ENCODE measurements at places on chromosomes 7 and 10. TPM values are rescaled to one million over a fixed set of nuclear protein-coding genes. Genes with fewer than 3 reads are reported as not detected.

C10orf67 gene
- total RNA-seq: 0.16 TPM

NSUN5 gene
- 69.8 TPM for total RNA-seq

LIPM gene
- total RNA-seq: not detected

PSD gene
- 11.9 TPM for total RNA-seq

AKR1C1 gene
- total RNA-seq: 3.4 TPM

PDE1C gene
- total RNA-seq: not detected

PNLIP gene
- not detected for total RNA-seq

DOCK1 gene
- not detected for total RNA-seq

PTPRZ1 gene
- not detected for total RNA-seq

GALNT17 gene
- total RNA-seq: not detected

GNAI1 gene
- total RNA-seq: 1.5 TPM

KLF14 gene
- not detected for total RNA-seq

PDGFA gene
- 0.30 TPM for total RNA-seq

UBE2H gene
- total RNA-seq: 46.7 TPM

CNNM1 gene
- total RNA-seq: 0.49 TPM

LIPA gene
- 38.4 TPM for total RNA-seq

TEX36 gene
- total RNA-seq: not detected

ELOVL3 gene
- not detected for total RNA-seq

MBLAC1 gene
- total RNA-seq: 7.2 TPM

POLR2J2 gene
- 39.5 TPM for total RNA-seq

ZNF92 gene
- total RNA-seq: 33.7 TPM

CNPY1 gene
- total RNA-seq: not detected

PLCE1 gene
- not detected for total RNA-seq

AOAH gene
- 30.2 TPM for total RNA-seq

TBXAS1 gene
- 2.7 TPM for total RNA-seq

SEC61A2 gene
- 15.6 TPM for total RNA-seq

NOS3 gene
- total RNA-seq: 1.7 TPM

GATA3 gene
- total RNA-seq: 23.5 TPM

ENTPD1 gene
- 1.6 TPM for total RNA-seq

MMD2 gene
- total RNA-seq: not detected

TAS2R5 gene
- 5.2 TPM for total RNA-seq

TCTN3 gene
- total RNA-seq: 24.6 TPM

RHOBTB1 gene
- 0.33 TPM for total RNA-seq

GRM3 gene
- total RNA-seq: not detected

SPDYE2 gene
- 1.0 TPM for total RNA-seq

OR9A2 gene
- not detected for total RNA-seq

ZNF853 gene
- total RNA-seq: 9.5 TPM

GRB10 gene
- total RNA-seq: 0.62 TPM

HOXA6 gene
- not detected for total RNA-seq

PTPRE gene
- 24.1 TPM for total RNA-seq

LFNG gene
- 151 TPM for total RNA-seq

SYT15B gene
- 0.13 TPM for total RNA-seq

HABP2 gene
- total RNA-seq: not detected

GDF2 gene
- total RNA-seq: not detected

GNAT3 gene
- total RNA-seq: not detected

KCP gene
- 0.33 TPM for total RNA-seq

KCND2 gene
- not detected for total RNA-seq

IFIT2 gene
- 5.6 TPM for total RNA-seq

BEND7 gene
- not detected for total RNA-seq

C10orf143 gene
- total RNA-seq: 19.6 TPM

NFE2L3 gene
- 2.1 TPM for total RNA-seq

PTF1A gene
- not detected for total RNA-seq

INSYN2A gene
- total RNA-seq: not detected

RPA3 gene
- 29.7 TPM for total RNA-seq

STOX1 gene
- 0.52 TPM for total RNA-seq

SLC13A4 gene
- not detected for total RNA-seq
